Cerebellar nuclear complex (tissue), 1 donor: ENCODE measurements at places on chromosomes 6 and 20.

- DNase-seq, result no peak
These were observed 167.1 kb downstream of the LAMA2 start for GRCh38 chr6:129050086-129050485.

- no peak for DNase-seq
These were observed 7.6 kb upstream of the BTN2A2 start for GRCh38 chr6:26375270-26375669.

GRCh38 chr6:126300126-126300525, 39.8 kb upstream of the CENPW start:
- DNase-seq, result no peak

DNA sequence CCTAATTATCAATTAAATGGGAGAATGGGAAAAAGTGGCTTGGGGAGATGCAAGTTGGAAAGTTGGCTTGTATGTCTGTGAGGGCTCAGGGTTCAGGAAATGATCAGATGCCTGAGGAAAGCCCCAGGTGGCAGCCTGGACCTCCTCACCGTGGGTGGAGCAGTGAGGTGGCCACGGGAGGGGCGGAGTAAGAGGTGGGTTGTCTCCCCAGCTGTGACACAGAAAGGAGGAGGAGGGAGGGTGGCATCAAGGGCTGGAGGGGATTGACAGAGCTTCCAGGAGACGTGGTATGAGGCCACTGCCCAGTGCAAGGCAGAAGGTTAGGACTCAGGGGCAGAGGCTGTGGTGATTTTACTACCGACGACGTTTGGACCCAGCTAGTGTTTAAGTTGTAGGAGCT, 672.2 kb downstream of the PRKN start:
- no peak for DNase-seq

- DNase-seq, result no peak
These were observed 32.4 kb downstream of the UBD start for GRCh38 chr6:29527126-29527525.
